ENCODE measurements at places on chromosomes 2 and 18.

- DNase-seq: no peak
These were observed 335.2 kb downstream of the LRATD1 start for GRCh38 chr2:14967729-14968128.

DNA sequence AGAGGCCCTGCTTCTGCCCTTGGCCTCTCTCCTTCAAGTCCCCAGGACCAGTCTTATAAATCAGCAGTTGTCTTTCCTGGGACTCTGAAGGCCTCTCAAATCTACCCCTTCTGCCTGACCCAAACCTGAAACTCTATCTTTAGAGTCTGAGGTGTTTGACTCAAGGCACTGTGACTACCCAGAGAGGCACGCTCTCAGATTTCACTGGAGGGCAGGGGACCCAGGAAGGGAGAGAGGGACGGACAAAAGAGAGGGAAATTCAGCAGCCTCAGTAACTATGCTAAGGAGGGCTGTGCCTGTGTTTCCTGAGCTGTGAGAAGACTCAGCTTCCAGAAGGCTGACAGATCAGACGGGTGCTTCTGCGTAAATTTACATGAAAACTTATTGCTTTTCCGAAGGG, 217.8 kb downstream of the HAUS1 start:
- peak; percentile 26 for DNase-seq

GRCh38 chr2:236815746-236816145, 246.1 kb downstream of the ACKR3 start:
- DNase-seq: no peak

DNA sequence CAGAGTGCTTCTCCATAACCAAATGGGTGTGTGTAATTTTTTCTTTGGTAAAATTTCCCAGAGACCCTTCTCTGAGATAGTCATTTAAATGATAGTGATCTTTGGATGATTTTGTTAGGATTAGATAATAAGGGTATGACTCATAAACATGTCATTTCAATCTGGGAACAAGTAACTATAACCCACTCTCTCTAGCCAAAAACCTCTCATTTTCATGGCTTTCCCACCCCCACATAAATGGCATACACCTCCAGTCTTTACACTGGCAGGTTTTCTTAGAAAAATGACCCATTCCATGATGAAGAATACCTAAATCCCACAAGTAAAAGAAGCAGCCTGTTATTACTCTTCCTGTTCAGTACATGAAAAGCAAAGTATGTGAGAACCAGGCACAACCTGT, 572.0 kb upstream of the ZEB2 start:
- DNase-seq: no peak

- DNase-seq: no peak
These were observed 100.3 kb downstream of the FEZ2 start for GRCh38 chr2:36497570-36498163.

DNA sequence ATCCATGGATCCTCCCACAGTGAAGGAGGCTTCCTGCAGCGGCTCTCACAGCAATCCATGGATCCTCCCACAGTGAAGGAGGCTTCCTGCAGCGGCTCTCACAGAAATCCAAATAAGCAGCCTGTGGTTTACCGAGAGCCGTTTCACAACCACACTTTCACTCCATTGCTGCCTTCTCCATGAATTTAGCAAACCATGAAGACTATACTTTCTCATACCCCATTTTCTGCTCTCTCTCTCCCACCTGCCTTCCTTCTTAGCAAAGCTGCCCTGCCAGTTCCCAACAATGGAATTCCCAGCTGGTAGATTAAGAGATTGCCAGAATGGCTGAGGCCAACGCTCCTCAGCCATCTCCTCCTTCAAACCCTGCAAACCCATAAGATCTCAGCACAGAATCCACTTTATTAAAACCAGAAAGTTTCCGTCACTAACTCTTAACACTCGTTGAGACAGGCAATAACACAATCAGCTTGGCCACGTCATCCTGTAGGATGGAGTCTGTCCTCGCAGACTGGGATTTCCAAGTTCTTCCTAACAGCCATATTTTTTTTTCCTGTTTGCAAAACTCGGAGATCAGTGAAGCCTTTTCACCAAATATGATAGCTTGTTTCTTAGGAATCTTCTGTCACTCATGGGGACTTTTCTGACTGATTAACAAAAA, 162.2 kb downstream of the PXDN start:
- no peak for DNase-seq

DNA sequence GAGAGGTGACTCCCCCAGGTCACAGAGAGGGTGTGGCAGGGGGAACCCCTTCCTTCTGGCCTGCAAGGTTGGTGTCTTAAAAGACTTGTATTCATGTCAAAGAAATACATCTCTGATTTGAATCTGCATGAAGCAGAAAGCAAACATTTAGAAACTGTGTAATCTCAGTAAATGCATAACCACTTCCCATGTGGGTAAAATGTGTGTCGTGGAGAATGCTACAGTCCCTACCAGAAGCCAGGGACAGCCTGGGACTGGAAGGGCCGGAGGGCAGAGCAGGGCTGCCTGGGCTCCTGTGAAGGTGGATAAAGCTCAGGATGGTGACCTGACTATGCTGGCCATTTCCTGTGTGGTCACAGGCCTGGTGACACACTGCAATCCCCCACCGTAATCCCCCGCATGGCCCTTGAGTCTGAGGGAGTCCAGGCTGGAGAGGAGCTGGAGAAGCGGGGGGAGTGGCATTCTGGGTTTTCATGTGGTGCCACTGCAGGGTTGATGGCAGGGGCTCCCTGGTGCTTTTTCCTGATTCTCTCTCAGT, 102.2 kb downstream of the LRRC30 start:
- DNase-seq: no peak

GRCh38 chr18:47263430-47264307, 12.2 kb upstream of the SKOR2 start:
- no peak for DNase-seq

DNA sequence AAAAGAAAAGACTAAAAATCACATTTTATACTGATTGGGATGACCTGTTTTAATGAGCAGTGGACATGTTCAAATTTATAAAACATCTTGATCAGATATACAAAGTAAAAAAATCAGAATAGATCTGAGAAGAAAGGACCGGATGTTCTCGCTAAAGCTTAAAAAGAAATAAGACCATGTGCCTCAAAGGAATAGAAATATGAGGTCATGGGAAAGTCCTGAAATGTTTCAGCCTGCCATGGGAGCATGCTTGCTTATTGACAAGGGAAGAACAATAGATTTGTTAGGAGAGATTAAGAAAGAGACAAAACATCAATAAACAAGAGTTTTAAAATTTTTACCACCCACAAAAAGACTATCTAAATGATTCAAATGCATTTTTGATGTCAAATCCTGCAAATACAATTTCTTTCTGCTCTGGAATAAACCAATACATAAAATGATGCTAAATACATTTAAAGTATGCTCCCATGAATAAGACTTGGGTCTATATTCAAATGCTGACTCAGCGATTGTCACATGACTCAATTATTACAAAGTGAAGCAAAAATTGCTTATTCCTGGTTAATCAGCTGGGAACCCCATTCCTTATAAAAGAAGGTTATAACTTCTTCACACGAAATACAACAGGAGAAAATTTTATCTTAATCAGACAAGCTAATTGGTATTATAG, 633.9 kb upstream of the PKDCC start:
- no peak for DNase-seq

- DNase-seq: no peak
These were observed 336.5 kb downstream of the KCNS3 start for GRCh38 chr2:18214936-18215335.

GRCh38 chr2:208234786-208235185, 20.1 kb downstream of the IDH1 start:
- no peak for DNase-seq

GRCh38 chr2:219076253-219076652, 15.5 kb upstream of the IHH start:
- no peak for DNase-seq

GRCh38 chr18:74152857-74153256, 4.5 kb downstream of the TIMM21 start:
- no peak for DNase-seq

GRCh38 chr2:128638341-128639119, 319.9 kb upstream of the HS6ST1 start:
- DNase-seq: no peak

- peak; percentile 89 for DNase-seq
These were observed 99.3 kb downstream of the SPATS2L start for GRCh38 chr2:200405599-200406298.

DNA sequence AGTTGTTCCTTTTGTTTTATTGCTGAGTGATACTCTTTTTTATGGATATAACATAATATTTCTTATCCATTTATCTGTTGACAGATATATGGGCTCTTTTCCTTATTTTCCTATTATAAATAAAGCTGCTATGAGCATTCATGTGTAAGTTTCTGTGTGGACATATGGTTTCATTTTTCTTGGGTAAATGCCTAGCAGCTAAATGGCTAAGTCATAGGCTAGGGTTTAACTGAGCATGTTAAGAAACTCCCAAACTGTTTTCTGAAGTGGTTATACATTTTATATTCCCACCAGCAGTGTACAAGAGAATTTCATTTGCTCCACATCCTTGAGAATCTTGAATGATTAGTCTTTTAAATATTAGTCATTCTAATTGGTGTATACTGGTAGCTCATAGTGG, 786.6 kb upstream of the CDH2 start:
- no peak for DNase-seq

- no peak for DNase-seq
These were observed 2.9 kb upstream of the TLX2 start for GRCh38 chr2:74511104-74511989.

DNA sequence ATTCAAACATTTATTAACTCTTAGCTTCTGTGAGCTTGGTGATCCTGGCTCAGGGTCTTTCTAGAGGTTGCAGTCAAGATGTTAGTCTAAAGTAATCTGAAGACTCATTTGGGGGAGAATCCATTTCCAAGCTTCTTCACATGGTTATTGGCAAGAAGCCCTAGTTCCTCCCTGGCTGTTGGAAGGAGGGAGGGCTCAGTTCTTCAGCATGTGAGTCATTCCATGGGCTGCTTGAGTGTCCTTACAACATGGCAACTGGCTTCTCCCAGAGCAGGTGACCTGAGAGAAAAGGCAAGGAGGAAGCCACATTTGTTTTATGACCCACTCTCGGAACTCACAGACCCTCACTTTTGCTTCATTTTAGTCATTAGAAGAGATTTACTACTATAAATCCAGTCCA, 10.6 kb upstream of the C2orf74 start:
- DNase-seq: peak; percentile 24

- peak; percentile 45 for DNase-seq
These were observed 104.2 kb downstream of the CRIM1 start for GRCh38 chr2:36459725-36460137.

- no peak for DNase-seq
These were observed 592.1 kb downstream of the XIRP2 start for GRCh38 chr2:167480232-167480985.

DNA sequence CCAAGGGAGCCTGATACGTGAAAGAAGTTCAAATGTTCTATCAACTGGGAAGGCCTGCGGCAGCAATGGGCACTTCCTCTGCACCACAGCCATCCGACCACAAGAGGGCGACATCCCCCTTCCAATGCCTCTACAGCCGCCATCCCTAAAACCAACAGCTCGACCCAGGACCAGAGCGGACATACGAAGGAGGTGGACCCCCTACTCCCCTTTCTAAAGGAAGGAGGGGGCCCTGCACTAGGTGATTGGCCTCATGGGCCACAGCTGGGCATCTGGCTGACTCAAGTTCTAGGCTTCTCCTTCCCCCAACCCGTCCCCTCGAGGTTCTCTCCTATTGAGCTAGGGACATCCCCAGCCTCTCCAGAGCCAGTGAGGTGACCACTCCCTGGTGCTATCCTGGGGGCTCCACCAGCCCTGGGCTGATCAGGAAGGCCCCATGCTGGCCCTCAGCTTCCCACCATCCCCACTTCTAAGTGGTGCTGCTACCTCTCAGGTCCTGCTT, 217.2 kb downstream of the TNS1 start:
- DNase-seq: peak; percentile 84

GRCh38 chr2:216216951-216217903, 108.1 kb downstream of the XRCC5 start:
- DNase-seq: peak; percentile 57

DNA sequence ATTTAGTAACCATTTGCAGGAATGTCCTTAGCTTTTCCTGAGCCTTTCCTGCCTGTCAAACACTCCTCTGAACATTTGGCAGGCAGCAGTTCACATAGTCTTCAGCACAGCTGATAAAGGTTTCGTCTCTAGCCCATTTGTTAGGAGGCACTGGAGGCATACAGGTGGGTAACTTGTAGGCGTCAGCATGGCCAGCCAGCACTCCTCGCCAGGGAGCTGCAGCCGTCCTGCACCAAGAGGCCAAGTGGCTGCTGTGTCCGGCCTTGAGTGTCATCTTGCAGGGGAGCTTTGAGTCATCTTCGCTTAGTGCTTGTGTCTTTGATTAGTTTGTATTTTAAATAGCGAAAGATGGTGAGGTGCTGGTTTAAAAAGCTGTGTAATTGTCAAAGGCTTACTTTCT, 120.3 kb upstream of the NFATC1 start:
- DNase-seq: no peak

- no peak for DNase-seq
These were observed 90.9 kb upstream of the KLF7 start for GRCh38 chr2:207256476-207257207.

GRCh38 chr2:43675646-43676321, 445 bp downstream of the C1GALT1C1L start:
- DNase-seq: no peak

- DNase-seq: no peak
These were observed 241.8 kb downstream of the TFCP2L1 start for GRCh38 chr2:121043061-121043826.

DNA sequence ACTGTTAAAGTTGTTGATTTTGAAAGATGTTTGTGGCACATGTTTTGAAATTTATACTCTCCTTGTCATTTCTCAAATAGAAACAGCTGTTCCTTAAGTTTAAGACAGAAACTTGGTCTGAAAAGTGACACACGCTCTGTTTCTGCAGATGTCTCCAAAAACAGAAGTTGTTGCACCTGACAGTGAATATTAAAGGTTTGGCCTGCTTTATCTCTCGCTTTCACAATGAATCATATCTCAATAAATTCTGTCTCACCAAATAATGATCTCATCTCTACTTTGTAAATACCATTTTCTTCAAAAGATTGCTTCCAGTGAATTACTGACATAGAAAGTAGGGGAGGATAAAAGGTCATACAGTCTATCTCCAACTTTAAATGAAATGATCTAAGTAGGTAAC, 294.9 kb upstream of the SYT4 start:
- no peak for DNase-seq

GRCh38 chr2:190961918-190962487, 52.0 kb downstream of the STAT1 start:
- no peak for DNase-seq

GRCh38 chr2:216648105-216648504, 14.9 kb downstream of the IGFBP2 start:
- no peak for DNase-seq

- peak; percentile 14 for DNase-seq
These were observed 77.1 kb downstream of the CMPK2 start for GRCh38 chr2:6788614-6789013.

- DNase-seq: no peak
These were observed 786.3 kb downstream of the SOCS6 start for GRCh38 chr18:71075147-71075546.

DNA sequence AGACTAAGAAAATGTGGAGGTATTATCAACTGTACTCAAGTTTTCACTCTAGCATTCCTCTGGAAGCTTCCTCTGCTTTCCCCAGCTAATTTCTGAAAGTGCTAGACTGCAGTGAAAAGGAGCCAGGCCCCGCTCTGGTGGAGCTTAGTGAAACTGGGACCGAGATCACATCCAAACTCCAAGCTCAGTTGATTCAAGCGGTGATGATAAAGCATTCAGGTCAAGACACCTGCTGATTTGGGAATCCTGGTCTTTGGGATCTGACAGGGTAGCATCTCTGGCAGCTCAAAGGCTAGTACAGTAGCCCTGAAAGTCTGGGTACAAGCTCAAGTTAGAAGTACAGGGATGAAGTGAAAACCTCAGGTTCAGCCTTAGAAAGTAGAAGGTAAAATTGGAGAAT, 120.2 kb upstream of the CRIM1 start:
- no peak for DNase-seq

Data from RWPE1 (cell line).